ENCODE measurements at places on chromosomes 11 and 22. TPM values are rescaled to one million over a fixed set of nuclear protein-coding genes. Genes with fewer than 3 reads are reported as not detected.
A peak's percentile ranks its signal among the peaks of the same experiment; 100 is the strongest.

DNA sequence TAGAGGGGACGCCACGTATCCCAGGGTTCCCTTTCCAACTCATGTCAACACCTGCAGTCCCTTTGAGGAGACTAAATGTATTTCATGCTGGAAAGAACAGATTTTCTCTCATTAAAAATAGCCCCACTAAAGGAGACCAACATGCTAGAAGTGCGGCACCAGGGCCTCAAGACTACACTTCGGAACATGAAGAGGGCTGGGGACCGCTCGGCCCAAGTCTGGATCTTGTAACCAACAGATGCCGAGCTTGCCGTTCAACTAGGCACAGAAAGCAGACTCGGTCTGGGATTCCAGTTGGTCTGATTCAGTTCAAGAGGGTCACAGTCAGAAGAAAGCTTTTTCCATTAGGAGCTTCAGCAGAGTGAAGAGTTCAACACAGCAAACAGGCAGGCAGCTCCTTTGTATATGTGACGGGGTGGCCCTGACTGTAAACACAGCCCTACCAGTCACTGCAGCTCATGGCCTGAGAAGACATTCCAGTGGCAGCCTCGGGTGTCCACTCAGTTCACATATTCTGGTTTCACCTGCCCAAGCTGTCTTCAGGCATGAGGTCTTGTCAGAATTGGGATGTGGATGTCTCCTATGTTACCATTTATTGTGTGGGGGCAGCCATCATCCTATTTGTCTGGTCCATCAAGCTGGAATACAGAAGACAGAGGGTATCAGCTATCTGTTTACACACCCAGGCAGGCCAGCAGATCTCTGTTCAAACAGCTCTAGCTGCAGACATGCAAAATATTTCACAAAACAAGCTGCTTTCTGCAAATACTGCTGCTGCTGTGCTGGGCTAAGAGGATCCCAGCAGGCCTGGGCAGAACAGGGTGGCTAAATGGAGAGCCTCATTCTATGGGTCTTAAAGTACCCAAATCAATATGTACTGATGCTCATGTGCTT lies 8.8 kb downstream of the RIC8A start:
- no peaks in the 10 kb centered on the region for H3K4me1 ChIP-seq
- no peak overlapping the region for H3K27ac ChIP-seq

DNA sequence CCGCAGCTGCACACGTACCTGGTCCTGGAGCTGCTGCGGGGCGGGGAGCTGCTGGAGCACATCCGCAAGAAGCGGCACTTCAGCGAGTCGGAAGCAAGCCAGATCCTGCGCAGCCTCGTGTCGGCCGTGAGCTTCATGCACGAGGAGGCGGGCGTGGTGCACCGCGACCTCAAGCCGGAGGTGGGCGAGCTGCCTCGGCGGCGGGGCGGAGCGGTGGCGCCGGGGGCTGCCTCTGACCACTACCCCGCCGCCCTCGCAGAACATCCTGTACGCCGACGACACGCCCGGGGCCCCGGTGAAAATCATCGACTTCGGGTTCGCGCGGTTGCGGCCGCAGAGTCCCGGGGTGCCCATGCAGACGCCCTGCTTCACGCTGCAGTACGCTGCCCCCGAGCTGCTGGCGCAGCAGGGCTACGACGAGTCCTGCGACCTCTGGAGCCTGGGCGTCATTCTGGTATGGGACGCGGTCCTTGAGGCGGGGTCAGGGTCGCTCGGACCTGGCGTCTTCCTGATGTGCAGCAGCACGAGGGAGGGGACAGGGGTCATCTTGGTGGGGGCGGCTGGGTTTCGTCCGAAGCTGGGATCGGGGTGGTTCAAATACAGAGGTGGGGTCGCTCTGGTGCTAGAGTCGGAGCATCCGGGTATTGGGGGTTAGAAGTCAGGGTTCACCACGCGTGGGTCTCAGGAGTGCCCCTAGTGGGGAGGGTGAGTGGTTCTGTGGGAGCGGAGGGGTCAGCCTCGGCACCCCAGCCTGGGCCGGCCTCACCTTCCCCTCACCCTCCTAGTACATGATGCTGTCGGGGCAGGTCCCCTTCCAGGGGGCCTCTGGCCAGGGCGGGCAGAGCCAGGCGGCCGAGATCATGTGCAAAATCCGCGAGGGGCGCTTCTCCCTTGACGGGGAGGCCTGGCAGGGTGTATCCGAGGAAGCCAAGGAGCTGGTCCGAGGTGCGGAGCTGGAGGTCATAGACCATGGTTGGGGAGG lies 10.8 kb downstream of the RPS6KA4 start:
- H3K27ac ChIP-seq = no peak overlapping the region
- H3K4me1 ChIP-seq = no peaks in the 10 kb centered on the region
- no peak for DNase-seq
- H3K27me3 ChIP-seq = no peaks in the 10 kb centered on the region
- H3K4me3 ChIP-seq = no peak overlapping the region

GRCh38 chr11:70265341-70265740 lies 5.1 kb upstream of the PPFIA1 start:
- no peaks in the 10 kb centered on the region for H3K36me3 ChIP-seq
- peaks cover 25% of the 10 kb centered on the region for H3K27me3 ChIP-seq
- peaks cover 5% of the 10 kb centered on the region for H3K4me1 ChIP-seq
- no peak for DNase-seq
- H3K27ac ChIP-seq = no peak overlapping the region
- H3K4me3 ChIP-seq = no peak overlapping the region

GRCh38 chr11:67024410-67024809 lies 1.5 kb downstream of the SYT12 start:
- no peaks in the 10 kb centered on the region for H3K36me3 ChIP-seq
- peaks cover 10% of the 10 kb centered on the region for H3K4me1 ChIP-seq
- no peak overlapping the region for H3K27ac ChIP-seq
- DNase-seq = no peak
- H3K4me3 ChIP-seq = no peak overlapping the region

DNA sequence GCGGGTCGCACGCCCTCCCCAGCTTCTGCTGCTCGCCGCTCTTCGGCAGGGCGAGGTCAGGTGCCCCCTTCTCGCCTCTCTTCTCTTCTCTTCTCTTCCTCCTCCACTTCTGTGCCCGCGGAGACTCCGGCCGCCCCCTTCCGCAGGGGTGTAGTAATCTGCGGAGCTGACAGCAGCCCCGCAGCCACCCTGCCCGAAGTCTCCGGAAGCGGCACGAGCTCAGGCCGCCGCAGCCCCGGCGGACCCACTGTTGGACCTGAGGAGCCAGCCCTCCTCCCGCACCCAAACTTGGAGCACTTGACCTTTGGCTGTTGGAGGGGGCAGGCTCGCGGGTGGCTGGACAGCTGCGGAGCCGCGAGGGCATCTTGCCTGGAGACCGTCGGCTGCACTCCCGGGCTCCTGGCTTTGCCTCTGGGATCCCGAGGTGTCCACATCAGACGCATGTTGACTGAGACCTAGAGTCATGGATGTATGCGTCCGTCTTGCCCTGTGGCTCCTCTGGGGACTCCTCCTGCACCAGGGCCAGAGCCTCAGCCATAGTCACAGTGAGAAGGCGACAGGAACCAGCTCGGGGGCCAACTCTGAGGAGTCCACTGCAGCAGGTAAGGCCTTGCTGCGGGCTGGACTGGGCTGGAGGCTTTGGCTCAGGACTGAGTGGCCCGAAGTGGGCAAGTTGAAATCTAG lies 486 bp downstream of the STIM1 start:
- H3K4me1 ChIP-seq = peaks cover 48% of the 10 kb centered on the region
- peak overlapping the region; percentile 88 for H3K27ac ChIP-seq
- H3K4me3 ChIP-seq = peak overlapping the region; percentile 98
- H3K36me3 ChIP-seq = no peaks in the 10 kb centered on the region
- H3K27me3 ChIP-seq = no peaks in the 10 kb centered on the region

GRCh38 chr11:130813638-130814037 lies 102.6 kb downstream of the SNX19 start:
- H3K4me3 ChIP-seq = no peak overlapping the region
- H3K36me3 ChIP-seq = no peaks in the 10 kb centered on the region
- peaks cover 8% of the 10 kb centered on the region for H3K27me3 ChIP-seq
- no peak for DNase-seq
- peaks cover 42% of the 10 kb centered on the region for H3K4me1 ChIP-seq
- H3K27ac ChIP-seq = no peak overlapping the region

GRCh38 chr22:46569848-46570695 lies 32.7 kb upstream of the CELSR1 start:
- no peak for DNase-seq
- no peak overlapping the region for H3K4me3 ChIP-seq
- peaks cover under 1% of the 10 kb centered on the region for H3K27me3 ChIP-seq
- H3K36me3 ChIP-seq = no peaks in the 10 kb centered on the region
- H3K27ac ChIP-seq = no peak overlapping the region

DNA sequence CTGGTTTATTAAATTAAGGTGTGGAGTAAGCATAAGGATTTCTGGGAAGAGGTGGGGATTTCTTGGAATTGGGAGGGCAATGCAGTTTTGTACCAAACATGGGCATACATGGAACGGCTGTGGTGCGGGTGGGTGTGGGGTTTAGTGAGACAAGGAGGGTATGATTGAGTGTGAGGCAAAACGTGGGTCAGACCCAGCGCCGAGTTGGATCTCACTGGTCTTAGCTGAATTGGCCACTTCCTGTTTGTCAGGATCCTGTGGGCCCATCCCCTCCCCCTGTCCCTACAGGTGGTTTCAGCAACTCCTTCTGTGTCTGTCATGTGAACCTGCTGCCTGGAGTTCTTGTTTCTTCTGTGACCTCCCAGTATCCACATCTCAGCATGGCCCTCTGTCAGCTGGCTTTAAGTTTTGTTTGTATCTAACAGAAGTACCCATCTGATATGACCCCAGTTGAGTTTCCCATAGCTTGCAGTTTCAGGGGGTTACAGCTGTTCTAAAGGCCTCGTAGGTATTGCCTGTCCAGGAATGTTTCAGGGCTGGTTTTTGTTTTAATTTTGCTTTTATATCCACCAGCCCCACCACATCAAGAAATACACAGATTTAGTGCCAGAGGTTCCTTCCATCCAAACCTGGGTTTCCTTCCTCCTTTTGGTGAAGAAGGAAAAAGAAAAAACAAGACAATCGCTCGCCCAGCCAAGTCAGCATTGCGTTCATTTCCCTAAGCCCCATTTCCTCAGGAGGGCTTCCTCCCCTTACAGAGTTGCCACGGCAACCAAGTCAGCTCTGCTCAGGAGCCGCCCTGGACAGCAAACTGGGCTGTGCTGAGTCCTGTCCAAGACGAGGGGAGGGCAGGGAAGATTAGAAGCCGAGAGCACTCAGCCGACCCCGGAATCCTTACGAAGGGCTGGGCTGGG lies 6.0 kb downstream of the APOL1 start:
- H3K4me1 ChIP-seq = peaks cover 43% of the 10 kb centered on the region
- no peaks in the 10 kb centered on the region for H3K36me3 ChIP-seq
- peaks cover 3% of the 10 kb centered on the region for H3K27me3 ChIP-seq
- H3K27ac ChIP-seq = peak overlapping the region; percentile 95
- no peak for DNase-seq
- peak overlapping the region; percentile 35 for H3K4me3 ChIP-seq

GRCh38 chr11:3109434-3109833 lies 52.2 kb upstream of the CARS1 start:
- no peaks in the 10 kb centered on the region for H3K27me3 ChIP-seq
- H3K4me3 ChIP-seq = no peak overlapping the region
- H3K36me3 ChIP-seq = peaks cover 47% of the 10 kb centered on the region
- H3K27ac ChIP-seq = no peak overlapping the region

- H3K4me1 ChIP-seq = peaks cover 7% of the 10 kb centered on the region
- H3K36me3 ChIP-seq = no peaks in the 10 kb centered on the region
- no peak overlapping the region for H3K27ac ChIP-seq
- DNase-seq = no peak
Observed at GRCh38 chr11:124898263-124898680, 607 bp upstream of the ROBO4 start.

DNA sequence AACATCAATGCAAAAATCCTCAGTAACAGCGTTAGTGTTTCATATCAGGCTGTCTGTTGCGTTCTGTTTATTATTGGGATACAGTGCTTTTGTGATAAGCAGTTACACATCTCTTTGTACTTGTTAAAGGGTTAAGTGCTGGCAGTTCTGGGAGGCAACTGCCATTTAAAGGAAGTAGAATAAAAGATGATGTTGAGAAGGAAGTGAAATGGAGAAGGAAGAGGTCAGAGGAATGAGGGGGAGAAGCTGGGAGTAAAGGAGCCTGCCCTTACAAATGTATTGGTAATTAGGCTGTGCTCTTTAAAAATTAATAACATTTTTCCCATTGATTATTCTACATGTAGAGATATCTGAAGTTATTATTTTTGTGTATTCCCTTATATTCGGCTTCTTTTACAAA lies 674.7 kb downstream of the NTM start:
- no peak overlapping the region for H3K4me3 ChIP-seq
- H3K27ac ChIP-seq = no peak overlapping the region
- no peaks in the 10 kb centered on the region for H3K4me1 ChIP-seq
- no peak for DNase-seq

DNA sequence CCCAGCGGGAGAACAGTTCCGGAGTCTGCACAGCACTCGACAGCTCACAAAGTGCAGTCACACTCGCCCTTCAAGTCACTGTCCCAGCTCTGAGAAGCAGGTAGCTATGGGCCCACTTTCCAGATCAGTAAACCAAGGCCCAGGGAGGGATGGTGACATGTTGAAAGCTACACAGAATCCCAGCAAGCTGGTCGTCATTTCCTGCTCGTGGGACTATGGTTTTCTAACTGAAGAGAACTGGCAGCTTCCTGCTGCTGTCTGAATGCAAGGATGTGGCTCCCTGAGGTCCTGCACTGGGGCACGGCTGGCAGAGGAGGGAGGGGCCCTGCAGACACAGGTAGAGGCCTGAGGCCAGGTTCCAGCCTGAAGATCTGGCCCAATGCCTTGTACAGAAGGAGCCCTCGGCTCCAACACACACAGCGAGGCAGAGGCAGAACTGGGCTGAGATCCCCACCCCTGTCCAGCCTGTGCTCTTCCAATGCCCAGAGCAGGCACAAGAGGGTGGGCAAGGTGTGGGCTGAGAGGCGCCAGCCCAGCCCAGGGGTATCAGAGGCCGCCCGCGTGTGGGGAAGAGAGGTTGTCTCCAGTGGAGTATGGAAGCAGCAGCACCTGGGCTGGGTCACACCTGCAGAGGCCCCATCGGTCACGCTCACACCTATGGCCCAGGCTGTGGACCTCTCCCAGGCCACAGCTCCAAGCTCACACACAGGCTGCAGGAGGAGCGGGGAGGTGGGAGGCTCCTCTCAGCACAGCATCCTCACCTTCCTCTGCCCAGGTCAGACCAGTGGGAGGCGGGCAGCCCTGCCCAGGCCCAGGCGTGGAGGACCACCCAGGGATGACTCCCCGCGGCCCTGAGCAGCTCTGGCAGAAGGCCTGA lies 119.2 kb downstream of the PHF21B start:
- no peak overlapping the region for H3K27ac ChIP-seq
- H3K36me3 ChIP-seq = no peaks in the 10 kb centered on the region
- no peaks in the 10 kb centered on the region for H3K4me1 ChIP-seq
- no peaks in the 10 kb centered on the region for H3K27me3 ChIP-seq
- H3K4me3 ChIP-seq = no peak overlapping the region

GRCh38 chr11:96707273-96707672 lies 317.5 kb downstream of the JRKL start:
- DNase-seq = no peak
- no peak overlapping the region for H3K27ac ChIP-seq
- H3K27me3 ChIP-seq = peaks cover 6% of the 10 kb centered on the region
- peaks cover 22% of the 10 kb centered on the region for H3K4me1 ChIP-seq
- no peak overlapping the region for H3K4me3 ChIP-seq

TSGA10IP gene
- total RNA-seq = not detected

UCP3 gene
- total RNA-seq = 4.5 TPM

FAM180B gene
- 0.36 TPM for total RNA-seq

OR2AG1 gene
- not detected for total RNA-seq

DEPDC7 gene
- 4.7 TPM for total RNA-seq

LDHAL6A gene
- total RNA-seq = not detected

SAA4 gene
- total RNA-seq = not detected

PRR5L gene
- total RNA-seq = 6.7 TPM

Measured in mesothelial cell of epicardium (in vitro differentiated cells).